ENCODE measurements at places on chromosomes 1 and 21.

GRCh38 chr1:20739225-20739624 is 6.7 kb upstream of the SH2D5 start:
- DNase-seq, result no peak

- DNase-seq, result no peak
Measured at GRCh38 chr1:224298346-224299330, 31.3 kb downstream of the NVL start.

GRCh38 chr21:37921091-37921490 is 4.8 kb upstream of the KCNJ6 start:
- DNase-seq, result no peak

DNA sequence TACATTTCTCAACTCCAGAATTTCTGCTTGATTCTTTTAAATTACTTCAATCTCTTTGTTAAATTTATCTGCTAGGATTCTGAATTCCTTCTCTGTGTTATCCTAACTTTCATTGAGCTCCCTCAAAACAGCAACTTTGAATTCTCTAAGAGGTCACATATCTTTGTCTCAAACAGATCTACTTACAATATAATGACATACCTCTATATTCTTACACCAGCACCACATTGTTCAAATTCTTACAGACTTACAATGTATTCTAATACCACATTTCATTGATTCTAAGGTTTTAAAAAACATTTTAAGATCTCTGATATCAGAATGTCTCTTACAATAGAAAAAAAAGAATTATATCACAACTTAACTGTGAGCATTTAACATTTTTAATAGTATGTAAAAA is 77.4 kb downstream of the DIRAS3 start:
- no peak for DNase-seq

DNA sequence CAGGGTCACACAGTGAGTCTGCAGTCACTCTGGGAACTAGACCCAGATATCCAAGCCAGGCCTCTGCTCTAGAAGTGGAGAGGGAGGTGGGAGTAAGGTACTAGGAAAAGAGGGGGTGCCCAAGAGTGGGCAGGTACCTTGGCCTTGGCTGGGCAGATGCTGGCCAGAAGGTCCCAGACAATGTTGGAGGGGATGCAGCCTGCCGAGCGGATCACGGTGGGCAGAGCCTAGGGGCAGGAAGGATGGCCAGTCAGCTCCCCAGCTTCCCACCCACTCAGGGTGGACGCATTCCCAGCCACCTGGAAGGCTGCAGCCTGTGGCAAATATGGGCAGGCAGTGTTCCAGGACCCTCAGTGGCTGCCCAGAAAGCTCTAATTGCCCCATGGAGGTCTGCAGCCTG is 23.3 kb downstream of the SPOCD1 start:
- DNase-seq, result no peak

- DNase-seq, result peak; percentile 53
Measured at GRCh38 chr1:201385299-201385891, 7.9 kb upstream of the TNNT2 start.

- no peak for DNase-seq
Measured at GRCh38 chr1:58886611-58887010, 102.8 kb upstream of the JUN start.

GRCh38 chr1:70353601-70354331 is 756 bp downstream of the ANKRD13C start:
- no peak for DNase-seq

DNA sequence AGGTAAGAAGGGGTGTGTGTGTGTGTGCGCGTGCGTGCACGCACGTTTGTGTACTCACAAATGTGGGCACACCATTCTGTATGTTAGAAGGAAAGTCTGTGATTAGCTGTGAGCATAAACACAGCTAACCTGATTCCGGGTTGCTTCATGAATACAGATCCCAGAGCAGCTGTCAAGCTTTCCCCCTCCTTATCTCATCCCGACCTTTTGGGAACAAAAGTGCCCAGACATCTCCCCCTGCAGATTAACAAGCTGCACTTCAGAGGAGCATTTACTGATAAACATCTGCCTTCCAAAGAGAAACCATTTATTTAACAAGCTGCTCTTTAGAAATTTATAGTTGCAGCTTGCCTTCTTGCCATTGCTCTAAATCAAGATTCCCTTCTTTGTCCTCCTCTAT is 97.0 kb downstream of the MT1HL1 start:
- DNase-seq, result no peak

- no peak for DNase-seq
Measured at GRCh38 chr1:160705742-160706141, 5.9 kb downstream of the CD48 start.
